Mesendoderm (in vitro differentiated cells): ENCODE measurements at places on chromosomes 4 and X.

GRCh38 chrX:82695066-82695465, 813.0 kb upstream of the POU3F4 start:
- no peaks in the 10 kb centered on the region for H3K4me1 ChIP-seq
- no peaks in the 10 kb centered on the region for H3K36me3 ChIP-seq
- H3K4me3 ChIP-seq = no peak overlapping the region
- DNase-seq = no peak

DNA sequence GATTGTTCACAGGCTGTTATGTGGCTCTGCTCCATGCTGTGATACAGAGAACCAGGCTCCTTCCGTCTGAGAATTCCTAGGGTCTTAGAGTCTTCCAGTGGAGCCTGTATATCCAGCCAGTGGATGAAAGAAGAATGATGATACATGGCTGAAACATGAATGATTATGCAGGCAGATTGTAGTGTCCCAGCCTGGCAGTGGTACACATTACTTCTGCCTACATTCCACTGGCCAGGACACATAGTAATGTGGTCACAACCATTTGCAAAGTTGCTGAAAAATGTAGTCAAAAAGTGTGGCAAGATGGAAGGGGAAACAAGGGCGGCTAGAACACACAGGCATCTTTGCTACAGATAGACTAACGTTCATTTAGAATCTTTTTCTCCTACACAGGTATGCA, 4.5 kb upstream of the GBA3 start:
- no peaks in the 10 kb centered on the region for H3K27me3 ChIP-seq
- no peak for DNase-seq
- H3K4me1 ChIP-seq = no peaks in the 10 kb centered on the region
- H3K36me3 ChIP-seq = no peaks in the 10 kb centered on the region
- no peak overlapping the region for H3K27ac ChIP-seq
- no peak overlapping the region for H3K4me3 ChIP-seq

GRCh38 chr4:6233929-6234328, 33.6 kb upstream of the JAKMIP1 start:
- H3K27me3 ChIP-seq = no peaks in the 10 kb centered on the region
- H3K4me3 ChIP-seq = no peak overlapping the region
- no peak overlapping the region for H3K27ac ChIP-seq
- DNase-seq = no peak
- no peaks in the 10 kb centered on the region for H3K36me3 ChIP-seq

- no peaks in the 10 kb centered on the region for H3K4me1 ChIP-seq
- H3K36me3 ChIP-seq = no peaks in the 10 kb centered on the region
- no peak overlapping the region for H3K27ac ChIP-seq
- H3K27me3 ChIP-seq = no peaks in the 10 kb centered on the region
- H3K4me3 ChIP-seq = no peak overlapping the region
These were observed 23.3 kb upstream of the LEF1 start for GRCh38 chr4:108192056-108192455.
